Smooth muscle cell of the brain vasculature (primary cell): ENCODE measurements at places on chromosomes 4 and X.

DNA sequence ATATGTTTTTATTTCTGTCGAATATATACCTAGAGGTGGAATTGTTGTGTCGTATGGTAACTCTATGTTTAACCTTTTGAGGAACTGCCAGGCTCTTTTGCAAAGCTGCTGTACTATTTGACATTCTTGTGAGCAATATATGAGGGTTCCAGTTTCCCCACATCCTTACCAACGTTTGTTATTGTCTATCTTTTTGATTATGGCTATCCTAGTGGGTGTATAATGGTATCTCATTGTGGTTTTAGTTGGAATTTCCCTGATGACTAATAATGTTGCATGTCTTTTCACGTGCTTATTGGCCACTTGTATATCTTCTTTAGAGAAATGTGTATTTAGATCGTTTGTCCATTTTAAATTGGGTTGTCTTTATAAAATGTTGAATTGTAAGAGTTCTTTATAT lies 24.5 kb downstream of the REPS2 start:
- DNase-seq, result no peak

GRCh38 chr4:125750828-125751466 lies 436.2 kb downstream of the FAT4 start:
- no peak for DNase-seq

- no peak for DNase-seq
These were observed 14.1 kb downstream of the ACSL1 start for GRCh38 chr4:184811526-184812198.

DNA sequence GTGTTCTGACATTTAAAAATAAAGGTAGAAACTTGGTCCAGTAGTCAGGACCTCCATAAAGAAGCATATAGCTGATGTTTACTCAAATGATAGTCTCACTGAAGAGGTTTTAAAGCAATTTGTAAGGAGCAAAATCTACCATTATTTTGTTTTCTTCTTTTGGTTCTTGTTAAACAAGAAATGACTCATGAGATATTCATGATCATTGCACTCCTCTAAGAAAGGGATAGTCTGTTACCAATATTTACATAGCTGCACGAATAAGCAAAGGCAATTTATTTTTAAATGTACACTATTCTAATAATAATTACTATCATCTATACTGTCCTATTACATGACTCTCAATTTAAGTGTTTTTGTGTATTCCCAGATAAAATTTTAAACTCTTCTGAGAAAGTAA lies 397.9 kb downstream of the FAM47B start:
- no peak for DNase-seq

- no peak for DNase-seq
These were observed 23.9 kb upstream of the MXD4 start for GRCh38 chr4:2285613-2286381.

DNA sequence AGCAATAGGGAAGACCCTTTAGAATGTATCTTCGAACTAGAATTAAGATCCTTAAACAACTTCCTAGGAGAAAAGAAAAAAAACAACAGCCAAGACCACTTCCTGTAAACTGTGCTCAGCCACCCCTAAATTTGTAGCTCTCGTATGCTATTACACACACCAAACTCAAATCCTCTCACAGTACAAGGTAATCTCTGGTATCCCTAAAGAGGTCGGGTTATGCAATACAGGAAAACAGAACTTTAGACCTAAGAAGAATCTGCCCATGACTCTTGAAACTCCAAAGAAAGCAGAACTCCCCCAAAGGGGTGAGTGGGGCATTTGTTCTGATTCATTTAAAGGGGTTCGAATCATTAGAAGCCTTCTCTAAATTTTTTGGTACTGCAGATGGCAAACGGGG lies 170.9 kb upstream of the CASK start:
- no peak for DNase-seq

DNA sequence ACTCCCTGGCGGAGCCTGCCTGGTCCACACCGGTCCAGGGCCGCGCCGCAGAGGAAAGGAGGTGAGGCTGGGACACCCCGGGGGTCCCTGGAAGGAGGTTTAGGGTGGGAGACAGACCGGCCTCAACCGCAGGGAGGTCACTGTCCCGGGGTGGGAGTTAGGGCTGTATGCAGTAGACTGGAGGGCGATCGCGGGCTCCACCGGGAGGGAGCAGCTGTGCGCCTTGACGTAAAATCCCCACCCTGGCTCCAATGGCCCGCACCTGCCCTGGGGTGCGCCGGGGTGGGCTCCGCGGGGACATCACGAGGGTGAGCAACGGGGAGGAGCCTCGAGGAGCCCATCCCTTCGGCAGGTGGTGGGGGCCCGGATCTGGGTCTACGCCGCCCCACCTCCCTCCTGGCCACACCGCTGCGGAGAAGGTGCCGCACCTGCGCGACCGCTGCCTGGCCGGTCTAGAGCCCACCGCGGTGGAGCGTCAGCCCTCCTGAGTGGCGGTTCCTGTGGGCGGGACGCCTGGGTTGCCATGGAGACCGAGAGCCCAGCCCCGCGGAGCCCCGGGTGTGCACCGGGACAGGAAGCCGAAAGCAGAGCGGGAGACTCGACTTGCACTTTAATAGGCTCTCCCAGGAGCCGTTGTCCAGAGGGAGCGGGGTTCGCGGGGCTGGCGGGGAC lies 105.1 kb downstream of the ADRA2C start:
- no peak for DNase-seq

- no peak for DNase-seq
These were observed 6.5 kb downstream of the P2RY4 start for GRCh38 chrX:70253377-70254062.

DNA sequence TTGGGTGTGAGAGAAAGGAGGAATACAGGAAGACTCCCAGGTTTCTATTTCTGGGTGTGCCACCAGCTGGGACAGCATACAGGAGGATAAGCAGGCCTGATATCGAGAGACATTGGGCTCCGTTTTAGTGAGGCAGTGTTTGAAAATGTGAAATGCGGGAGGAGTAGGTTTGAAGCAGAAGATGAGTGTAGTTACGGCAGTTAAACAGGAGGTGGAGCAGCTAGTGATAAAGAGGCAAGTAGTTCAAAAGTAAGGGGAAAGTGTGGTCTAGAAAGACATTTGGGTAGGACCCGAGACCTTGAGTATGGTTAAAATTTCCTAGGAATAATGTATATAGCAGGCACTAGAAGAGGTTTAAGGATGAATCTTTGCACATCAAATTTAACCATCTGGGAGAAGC lies 42.4 kb downstream of the DCUN1D4 start:
- DNase-seq, result no peak

GRCh38 chr4:172601195-172601594 lies 567.4 kb upstream of the GALNT7 start:
- DNase-seq, result no peak

- DNase-seq, result no peak
These were observed 42.4 kb upstream of the SMARCAD1 start for GRCh38 chr4:94165256-94165655.

- no peak for DNase-seq
These were observed 660.6 kb upstream of the NR3C2 start for GRCh38 chr4:149102765-149103164.

DNA sequence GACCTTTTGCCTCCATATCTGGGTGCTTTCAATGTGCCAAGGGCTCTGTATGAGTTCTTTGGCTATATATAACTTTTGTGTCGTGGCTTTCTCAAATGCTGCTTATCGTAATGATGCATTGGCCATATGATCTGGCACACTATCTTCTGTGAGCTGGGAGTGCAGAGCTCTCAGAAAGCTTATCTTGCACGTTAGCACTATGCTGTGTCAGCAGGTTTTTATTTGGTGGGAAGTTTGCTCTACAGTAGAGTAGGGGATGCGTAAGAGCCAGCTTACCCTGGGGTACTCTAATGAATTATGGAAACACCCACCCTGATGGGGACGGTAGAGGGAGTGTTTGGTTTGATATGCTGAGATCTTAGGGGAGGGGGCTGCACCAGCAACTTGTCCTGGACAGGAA lies 119.6 kb downstream of the FAAH2 start:
- DNase-seq, result no peak

- DNase-seq, result no peak
These were observed 265.5 kb downstream of the PPP3CA start for GRCh38 chr4:101081695-101082369.
